Right lung (tissue), 10 donors: ENCODE measurements at places on chromosomes 6 and 20. TPM values are rescaled to one million over a fixed set of nuclear protein-coding genes. Genes with fewer than 3 reads are reported as not detected.
A peak's percentile ranks its signal among the peaks of the same experiment; 100 is the strongest.

The CD164 gene
- polyA plus RNA-seq = 336 TPM

GRCh38 chr6:87832025-87832825 is 130.2 kb upstream of the AKIRIN2 start:
- DNase-seq = peak; percentile 27

The KCNQ2 gene
- polyA plus RNA-seq = 11.4 TPM

GRCh38 chr6:139823099-139823807 is 448.8 kb upstream of the CITED2 start:
- DNase-seq = no peak

DNA sequence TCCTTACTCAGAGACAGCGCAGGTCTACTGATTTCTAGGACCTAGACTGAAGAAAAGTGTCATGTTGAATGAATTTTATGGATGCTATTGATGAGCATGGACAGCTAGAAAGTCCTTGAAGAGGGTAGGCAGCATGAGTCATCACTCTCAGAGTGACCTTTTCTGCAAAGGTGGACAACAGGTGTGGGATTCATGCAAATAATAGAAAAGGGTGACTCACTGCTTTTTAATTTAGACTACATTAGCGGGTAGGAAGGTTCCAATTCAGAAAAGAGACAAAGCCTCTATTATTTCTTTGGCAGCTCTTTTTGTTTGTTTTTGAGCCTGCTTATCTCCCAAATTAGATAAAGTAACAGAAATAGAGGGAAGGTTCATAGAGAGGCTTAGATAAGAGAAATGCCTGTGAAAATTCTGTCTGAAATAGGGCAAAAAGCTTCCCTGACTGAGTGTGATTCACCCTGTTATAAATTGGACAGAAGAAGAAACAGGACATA is 191.4 kb downstream of the TENT5A start:
- no peak for DNase-seq

GRCh38 chr20:47576516-47577033 is 74.9 kb downstream of the NCOA3 start:
- peak; percentile 92 for DNase-seq

The ACTR5 gene
- 11.3 TPM for polyA plus RNA-seq

The HRH3 gene
- polyA plus RNA-seq = not detected

- DNase-seq = no peak
Measured at GRCh38 chr6:90103056-90103800, 193.4 kb downstream of the BACH2 start.

The TINAG gene
- not detected for polyA plus RNA-seq

GRCh38 chr20:22920898-22921297 is 114.2 kb upstream of the SSTR4 start:
- no peak for DNase-seq

GRCh38 chr20:34041226-34041625 is 47.5 kb downstream of the RALY start:
- no peak for DNase-seq

DNA sequence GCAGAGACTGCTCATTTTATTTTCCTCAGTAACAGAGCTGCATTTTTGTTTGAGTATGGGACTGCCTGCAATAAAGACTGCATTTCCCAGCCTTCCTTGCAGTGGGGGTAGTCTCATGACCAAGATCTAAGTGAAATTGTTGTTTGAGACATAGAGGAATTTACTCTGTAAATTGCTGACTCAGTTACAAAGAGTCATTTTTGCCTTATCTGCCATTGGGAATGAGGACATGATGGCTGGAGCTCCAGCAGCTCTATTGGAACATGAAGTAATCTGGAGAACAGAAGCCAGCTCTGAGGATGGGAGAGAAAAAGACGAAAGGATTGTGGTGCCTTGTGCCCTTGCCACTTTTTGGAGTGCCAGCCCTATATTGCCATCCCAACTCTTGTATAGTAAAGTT is 2.1 kb upstream of the CST11 start:
- DNase-seq = no peak

DNA sequence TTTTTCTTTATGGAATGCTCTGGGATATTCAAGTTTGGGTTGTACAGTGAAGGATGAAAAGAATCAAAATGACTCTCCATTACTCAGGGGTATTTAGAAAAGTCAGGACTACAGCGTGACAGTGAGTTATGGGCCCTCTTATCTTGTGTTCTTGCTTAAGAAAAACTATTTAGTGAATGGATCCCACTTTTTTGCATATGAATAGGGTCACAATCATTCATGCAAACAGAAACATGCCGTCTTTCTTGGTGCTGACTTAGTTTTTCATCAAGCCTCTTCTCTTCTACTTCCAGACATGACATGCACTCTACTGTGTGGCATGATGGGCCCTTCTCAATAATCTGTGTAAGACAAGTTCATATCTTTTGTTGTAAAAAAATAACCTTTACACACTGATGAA is 488.4 kb upstream of the MMS22L start:
- DNase-seq = no peak

GRCh38 chr6:41187924-41188886 is 12.7 kb downstream of the TREML2 start:
- no peak for DNase-seq

DNA sequence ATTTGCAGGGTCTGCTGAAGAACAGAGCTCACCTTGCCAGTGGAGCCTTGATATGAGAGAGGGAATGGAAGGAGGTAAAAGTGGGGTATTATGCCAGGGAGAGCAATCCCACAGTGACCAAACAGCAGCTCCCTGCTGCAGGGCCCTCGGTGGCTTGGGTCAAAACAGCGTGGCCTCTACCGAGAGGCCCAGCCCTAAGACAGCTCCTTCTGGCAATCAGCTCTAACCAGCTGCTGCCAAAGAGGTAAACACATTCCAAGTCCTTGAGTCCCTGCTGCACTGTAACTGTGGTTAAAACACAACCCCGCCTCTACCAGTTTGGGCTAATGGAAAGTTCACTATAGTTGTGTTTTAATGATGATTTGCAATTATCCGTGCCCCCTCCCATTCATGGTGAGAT is 1.4 kb upstream of the DAAM2 start:
- no peak for DNase-seq

- no peak for DNase-seq
Measured at GRCh38 chr6:140833408-140833807, 1299.3 kb upstream of the GJE1 start.

- DNase-seq = peak; percentile 9
Measured at GRCh38 chr20:42635699-42636411, 553.9 kb downstream of the PTPRT start.

The PDE7B gene
- 4.7 TPM for polyA plus RNA-seq

The SLC35D3 gene
- polyA plus RNA-seq = 1.5 TPM

DNA sequence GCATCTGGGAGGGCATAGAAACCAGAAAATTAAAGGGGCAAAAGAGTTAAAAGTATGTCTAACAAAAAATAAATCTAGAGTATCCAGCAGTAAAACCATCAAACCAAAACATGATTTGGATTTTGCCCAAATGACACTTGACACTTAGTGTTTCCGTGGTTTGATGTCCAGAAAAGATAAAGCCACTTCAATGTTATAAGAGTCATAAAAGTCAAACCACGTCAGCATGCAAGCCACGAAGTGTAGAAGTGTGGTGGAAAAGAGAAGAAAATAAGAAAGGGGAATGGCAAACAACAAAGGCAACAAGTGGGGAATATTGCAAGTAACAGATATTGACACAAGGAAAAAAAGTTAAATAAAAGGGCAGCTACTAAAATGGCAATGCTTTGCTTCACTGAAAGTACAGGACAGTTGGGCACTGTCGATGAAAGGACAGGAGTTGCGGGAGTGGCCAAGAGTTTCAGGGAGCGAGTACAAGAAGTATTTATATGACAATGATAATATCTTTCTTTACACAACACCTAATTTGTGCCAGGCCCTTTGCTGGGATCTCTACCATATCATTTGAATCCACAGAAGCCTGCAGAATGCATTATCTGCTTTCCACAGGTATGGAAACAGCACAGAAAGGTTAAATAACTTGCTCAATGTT is 6.3 kb upstream of the HDDC2 start:
- no peak for DNase-seq

The RIMS4 gene
- 4.0 TPM for polyA plus RNA-seq

DNA sequence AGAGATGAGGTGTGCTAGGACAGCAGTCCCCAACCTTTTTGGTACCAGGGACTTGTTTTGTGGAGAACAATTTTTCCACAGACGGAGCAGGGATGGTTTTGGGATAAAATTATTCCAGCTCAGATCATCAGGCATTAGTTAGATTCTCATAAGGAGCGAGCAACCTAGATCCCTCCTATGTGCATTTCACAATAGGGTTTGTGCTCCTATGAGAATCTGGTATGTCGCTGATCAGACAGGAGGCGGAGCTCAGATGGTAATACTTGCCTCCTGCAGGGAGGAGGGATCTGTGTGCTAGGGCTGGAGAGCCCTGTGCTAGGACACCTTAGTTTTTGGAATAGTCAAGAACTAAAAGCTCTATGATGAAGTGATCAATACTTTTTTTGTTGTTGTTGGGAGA is 2.5 kb downstream of the SMIM13 start:
- DNase-seq = no peak

DNA sequence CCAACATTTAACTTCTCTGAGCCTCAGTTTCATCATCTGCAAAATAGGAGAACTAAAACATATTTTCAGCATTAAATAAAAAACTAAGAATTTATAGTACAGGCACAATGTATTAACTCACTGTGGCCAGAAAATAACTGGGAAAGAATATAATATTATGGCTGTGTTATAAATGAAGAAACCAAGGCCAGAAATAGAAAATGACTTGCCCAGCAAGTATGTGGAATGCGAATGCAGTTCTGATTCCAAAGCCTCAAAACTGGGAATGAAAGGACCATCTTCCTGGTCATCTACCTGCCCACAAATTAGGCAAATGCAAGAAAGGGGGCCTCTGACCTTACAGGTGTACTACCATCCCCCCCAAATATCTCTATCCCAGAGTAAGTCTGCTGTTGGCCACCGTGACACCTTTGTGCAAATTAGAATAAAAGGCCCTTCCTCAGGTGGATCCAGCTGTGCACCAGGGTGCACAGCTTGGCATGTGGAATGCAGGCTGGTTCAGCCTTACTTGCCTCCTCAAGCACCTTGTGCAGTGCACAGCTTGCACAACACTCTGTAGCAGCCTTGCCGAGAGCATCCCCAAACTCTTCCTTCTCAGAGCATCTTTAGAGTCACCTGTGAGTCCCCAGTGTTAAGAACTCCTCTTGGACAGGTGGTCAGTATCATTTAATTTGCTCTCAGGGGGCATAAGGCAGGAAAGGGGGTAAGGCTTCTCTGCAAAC is 4.4 kb downstream of the SLC13A3 start:
- DNase-seq = no peak

- DNase-seq = no peak
Measured at GRCh38 chr20:62171245-62171644, 11.6 kb upstream of the MTG2 start.

The FAM229B gene
- 38.1 TPM for polyA plus RNA-seq

- DNase-seq = peak; percentile 55
Measured at GRCh38 chr20:37567671-37568588, 40.3 kb upstream of the BLCAP start.

The CAGE1 gene
- polyA plus RNA-seq = 0.11 TPM

The MCHR2 gene
- polyA plus RNA-seq = not detected

- DNase-seq = peak; percentile 39
Measured at GRCh38 chr6:6546318-6547109, 42.0 kb upstream of the LY86 start.

The FAM184A gene
- 74.7 TPM for polyA plus RNA-seq

GRCh38 chr6:44182911-44183390 is 24.3 kb downstream of the CAPN11 start:
- DNase-seq = no peak

The IL20RA gene
- polyA plus RNA-seq = 2.7 TPM

DNA sequence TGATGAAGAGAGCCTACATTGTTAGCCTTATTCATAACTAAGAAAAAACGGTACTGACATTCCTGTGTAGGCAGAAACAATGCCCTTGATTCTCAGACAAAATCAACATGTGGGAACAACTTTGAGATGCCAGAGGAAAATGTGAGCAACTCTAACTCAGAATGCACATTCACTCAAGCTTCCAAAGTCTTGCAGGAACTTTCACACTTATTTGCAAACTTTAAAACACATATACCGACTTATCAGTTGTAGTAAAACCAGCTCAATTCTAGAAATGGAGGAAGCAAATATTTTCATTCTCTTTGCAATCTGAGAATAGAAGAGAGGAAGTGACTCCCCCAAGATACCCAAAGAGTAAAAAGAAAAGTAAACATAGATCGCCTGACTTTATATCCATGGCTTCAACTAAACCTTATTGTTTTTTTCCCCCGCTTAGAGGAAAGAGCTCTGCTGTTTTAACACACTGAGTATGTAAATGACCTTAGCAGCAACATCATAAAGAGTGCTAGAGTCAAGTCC is 117.6 kb downstream of the EPB41L2 start:
- no peak for DNase-seq

GRCh38 chr6:32113386-32114352 is 4.5 kb upstream of the TNXB start:
- peak; percentile 91 for DNase-seq

- DNase-seq = no peak
Measured at GRCh38 chr6:15287670-15288375, 42.0 kb downstream of the JARID2 start.

- no peak for DNase-seq
Measured at GRCh38 chr6:159686040-159686439, 7.0 kb downstream of the SOD2 start.

DNA sequence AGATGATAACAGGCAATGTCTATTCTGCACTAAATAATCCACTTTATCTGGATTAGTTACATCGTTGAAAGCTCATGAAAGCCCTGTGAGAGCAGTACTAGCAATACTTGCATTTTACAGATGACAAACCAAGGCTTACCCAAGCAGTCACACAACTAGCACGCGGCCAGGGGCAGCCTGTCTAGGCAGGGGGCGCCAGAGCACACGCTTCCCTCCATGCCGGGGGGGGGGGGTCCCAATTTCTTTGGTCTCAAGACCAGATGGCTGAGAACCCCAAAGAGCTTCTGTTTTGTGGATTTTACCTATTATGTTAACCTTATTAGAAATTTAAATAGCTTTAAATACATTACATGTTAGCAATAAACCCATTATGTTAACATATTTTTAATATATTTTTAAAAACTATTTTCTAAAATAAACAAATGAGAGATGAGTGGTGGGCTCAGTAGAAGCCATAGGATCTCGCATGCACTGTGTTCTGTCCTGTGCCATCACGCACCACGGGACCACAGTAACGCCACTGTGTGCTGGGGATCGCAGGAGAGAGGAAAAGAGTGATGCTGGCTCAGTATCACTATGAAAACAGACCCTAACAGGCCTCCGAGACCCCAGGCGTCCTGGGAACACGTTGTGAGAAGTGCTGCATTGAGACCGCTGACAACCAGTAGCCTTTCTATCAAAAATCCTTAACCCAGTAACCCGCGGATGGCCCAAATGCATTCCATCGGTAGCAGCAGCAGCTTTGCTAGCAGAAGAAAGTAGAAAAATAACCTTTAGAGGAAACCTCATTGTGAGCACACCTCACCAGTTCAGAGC is 5.3 kb upstream of the PRR18 start:
- DNase-seq = no peak

The DBNDD2 gene
- polyA plus RNA-seq = 23.9 TPM

GRCh38 chr6:75202676-75203131 is 3.1 kb downstream of the COL12A1 start:
- no peak for DNase-seq

DNA sequence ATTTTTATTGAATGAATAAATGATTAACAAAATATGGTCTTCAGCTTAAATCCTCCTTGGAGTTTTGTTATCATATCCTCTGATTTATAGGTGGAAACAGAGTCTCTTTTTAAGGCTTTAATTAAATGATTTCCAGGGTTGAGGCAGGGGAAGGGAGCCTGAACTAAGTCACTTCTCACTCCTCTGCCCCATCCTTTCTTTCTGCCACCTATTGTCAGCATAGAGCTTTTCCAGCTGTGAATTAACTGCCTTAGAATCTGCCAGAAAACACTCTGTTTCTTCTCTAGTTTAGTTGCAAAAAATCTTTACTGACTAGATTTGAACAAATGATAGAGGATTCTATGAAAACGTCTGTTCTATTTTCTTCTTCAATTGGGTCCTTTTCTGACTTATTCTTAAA is 9.8 kb downstream of the OGFRL1 start:
- no peak for DNase-seq
